Stimulated activated CD8-positive, alpha-beta memory T cell treated with anti-CD3 and anti-CD28 coated beads, Interleukin-7, amount 100 ng/mL, for 1 hour (primary cell): ENCODE measurements at places on chromosomes 2 and 18.

DNA sequence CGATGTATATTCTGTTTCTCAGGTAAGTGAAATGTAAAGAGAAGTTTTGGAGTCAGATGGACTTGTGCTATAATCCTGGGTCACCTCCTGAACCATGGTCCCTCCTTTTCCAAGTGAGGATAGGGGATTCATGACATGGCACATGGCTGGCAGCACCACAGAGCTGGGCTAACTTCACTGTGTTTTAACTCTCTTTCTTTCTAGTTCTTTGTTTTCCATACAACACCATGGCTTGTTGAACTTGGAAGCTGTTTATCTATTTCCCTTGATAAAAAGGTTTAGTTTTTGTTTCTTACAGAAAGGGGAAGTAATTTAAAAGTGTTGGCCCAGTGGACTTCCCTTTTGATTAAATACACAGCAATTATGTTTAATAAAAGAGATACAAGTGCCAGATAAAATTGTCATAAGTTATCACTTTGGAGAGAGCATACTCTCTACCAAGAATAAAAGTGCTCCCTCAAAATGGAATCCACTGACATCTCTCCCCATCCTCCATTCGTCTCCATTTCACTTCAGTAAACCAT, 90.4 kb downstream of the PLCL1 start:
- no peak for DNase-seq

DNA sequence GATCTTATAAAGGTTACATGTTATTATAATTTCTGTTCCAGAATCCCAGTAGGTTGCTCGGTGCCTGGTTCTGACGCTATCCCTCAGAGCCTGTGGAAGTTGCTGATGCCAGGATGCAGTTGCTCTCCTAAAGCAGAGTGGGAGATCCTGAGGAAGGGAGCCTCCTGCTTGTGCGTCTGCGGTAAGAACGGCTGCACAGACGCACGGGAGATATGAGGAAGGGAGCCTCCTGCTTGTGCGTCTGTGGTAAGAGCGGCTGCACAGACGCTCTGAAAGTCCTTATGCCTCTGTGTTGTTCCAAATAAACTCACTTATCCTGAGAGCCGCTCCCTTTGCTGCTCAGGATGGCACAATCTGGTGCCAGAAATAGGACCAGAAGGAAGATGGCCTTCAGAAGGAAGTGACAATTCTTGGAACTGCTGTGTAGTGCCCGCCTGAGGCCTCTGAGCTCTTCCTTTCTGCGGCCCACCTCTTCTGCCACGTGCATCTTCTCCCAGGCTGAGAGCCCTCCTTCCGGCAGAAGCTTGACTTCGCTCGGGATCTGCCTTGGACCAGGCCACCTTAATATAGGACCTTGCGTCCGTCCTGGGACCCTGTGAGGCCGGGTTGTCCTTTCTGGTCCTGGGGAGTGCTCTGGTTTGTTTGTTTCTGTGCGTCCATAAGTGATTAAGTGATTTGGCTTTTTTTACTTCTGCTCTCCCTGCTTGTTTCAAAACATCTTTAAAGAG, 89.5 kb downstream of the RTP5 start:
- no peak for DNase-seq

- DNase-seq = no peak
Measured at GRCh38 chr18:26740396-26740795, 125.1 kb downstream of the AQP4 start.

GRCh38 chr2:145860083-145860482, 1340.2 kb upstream of the ZEB2 start:
- no peak for DNase-seq

GRCh38 chr18:74590671-74591070, 7.0 kb upstream of the ZNF407 start:
- no peak for DNase-seq

GRCh38 chr2:38654528-38655381, 11.2 kb upstream of the GALM start:
- DNase-seq = no peak

GRCh38 chr2:55811048-55811447, 112.5 kb downstream of the EFEMP1 start:
- DNase-seq = no peak

DNA sequence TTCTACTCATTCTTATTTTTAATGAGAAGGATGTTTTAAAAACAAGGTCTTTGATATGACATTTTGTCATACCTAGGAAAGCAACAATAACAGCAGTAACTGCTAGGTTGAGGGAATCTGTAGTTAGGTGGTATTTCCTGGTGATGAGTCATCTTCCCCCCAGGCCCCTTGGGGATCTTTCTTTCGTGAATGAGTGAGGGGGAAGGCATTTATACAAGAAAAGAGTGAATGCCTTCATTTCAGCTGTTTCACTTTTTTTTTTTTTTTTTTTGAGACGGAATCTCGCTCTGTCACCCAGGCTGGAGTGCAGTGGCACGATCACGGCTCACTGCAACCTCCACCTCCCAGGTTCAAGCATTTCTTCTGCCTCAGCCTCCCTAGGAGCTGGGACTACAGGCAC, 108.6 kb downstream of the MAP4K4 start:
- no peak for DNase-seq

GRCh38 chr2:203683932-203684556, 22.4 kb upstream of the CD28 start:
- no peak for DNase-seq

DNA sequence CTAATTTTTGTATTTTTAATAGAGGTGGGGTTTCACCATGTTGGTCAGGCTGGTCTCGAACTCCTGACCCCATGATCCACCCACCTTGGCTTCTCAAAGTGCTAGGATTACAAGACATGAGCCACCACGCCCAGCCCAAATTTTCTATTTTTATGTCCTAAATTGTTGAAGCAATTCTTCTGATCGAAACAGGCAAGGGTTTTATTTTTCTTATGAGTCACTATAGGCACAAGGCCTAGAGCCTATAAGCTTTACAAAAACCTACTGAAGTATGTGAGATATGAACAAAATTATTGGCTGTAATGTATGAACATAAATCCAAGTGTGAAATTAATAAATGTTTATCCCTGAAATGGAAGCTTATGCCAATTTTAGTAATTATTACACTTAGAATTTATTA, 464.2 kb upstream of the NRP2 start:
- no peak for DNase-seq

- DNase-seq = no peak
Measured at GRCh38 chr2:182404975-182405561, 21.8 kb downstream of the PDE1A start.

DNA sequence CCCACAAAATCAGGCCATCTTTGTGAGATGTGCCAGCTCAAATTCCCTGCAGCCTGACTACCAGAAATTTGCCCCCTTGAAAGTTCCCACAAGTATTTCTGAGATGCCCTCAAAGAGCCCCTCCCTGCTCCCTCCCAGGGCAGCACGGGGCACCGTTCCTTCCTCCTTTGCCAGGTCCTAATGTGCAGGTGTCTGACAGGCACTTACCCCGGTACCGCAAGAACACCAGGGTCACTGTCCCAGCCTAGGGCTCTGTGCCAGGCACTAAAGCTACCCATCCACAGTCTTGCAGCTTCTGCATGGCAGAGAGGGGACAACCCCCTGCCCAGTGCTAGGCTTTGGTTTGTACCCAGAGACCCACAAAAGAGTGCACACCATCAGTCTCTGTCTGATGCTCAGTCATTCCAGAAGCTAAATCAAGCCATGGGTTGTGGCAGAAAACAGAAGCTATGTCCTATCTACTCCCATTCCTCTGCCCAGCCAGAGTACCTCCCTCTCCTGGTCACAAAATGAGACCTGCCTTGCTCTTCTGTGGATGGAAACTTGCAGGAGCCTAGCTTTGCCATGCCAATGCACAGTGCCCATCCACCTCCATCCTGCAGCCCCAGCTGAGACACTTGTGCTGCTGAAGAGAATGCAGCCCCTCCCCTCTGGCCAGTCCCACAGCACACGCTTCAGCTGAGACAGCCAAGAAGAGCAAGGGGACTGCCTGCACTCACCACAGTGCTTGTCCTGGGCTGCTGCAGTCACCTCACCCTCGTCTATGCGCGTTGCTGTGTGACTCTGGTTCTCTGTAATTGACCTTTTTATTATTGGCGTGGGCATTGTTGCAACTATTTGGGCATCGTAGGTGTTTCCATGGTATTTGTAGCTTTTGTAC, 48.7 kb downstream of the INPP5D start:
- no peak for DNase-seq

DNA sequence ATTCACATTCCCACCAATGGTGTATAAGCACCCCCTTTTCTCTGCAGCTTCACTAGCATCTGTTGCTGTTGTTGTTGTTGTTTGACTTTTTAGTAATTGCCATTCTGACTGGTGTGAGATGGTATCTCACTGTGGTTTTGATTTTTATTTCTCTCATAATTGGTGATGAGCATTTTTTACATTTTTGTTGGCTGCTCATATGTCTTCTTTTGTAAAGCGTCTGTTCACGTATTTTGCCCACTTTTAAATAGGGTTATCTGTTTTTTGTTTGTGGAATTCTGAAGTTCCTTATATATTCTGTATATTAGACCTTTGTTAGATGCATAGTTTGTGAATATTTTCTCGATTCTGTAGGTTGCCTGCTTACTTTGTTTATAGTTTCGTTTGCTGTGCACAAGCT, 278.4 kb upstream of the TNP1 start:
- no peak for DNase-seq

- no peak for DNase-seq
Measured at GRCh38 chr2:229287823-229288222, 16.7 kb upstream of the PID1 start.

DNA sequence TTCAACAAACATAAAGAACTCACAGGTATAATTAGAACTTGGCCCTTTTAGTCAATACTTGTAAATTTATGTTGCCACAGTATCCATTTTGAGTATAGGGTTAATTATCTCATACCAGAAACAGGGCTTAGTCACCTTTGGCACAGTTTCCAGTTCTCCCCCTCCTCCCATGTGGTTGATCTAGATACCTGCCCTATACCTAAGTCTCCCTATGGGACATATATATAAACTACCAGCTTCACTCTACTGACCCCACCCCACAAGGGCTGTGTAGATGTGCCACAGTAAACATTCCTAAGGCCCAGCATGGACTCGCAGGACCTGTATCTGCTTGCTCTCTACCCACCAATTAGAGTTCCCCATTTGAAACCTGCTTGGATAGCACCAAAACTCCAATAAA, 371.7 kb upstream of the RND3 start:
- DNase-seq = no peak
